ENCODE measurements at places on chromosomes 1 and 21. TPM values are rescaled to one million over a fixed set of nuclear protein-coding genes. Genes with fewer than 3 reads are reported as not detected.

PDIK1L gene
- 27.7 TPM for total RNA-seq

KLF17 gene
- not detected for total RNA-seq

PODN gene
- 48.7 TPM for total RNA-seq

PTGFR gene
- 13.8 TPM for total RNA-seq

ADAMTSL4 gene
- 15.9 TPM for total RNA-seq

LCE1F gene
- total RNA-seq = not detected

FCRL4 gene
- total RNA-seq = not detected

ZNF695 gene
- not detected for total RNA-seq

C1orf226 gene
- 24.4 TPM for total RNA-seq

Data from uterus (tissue), 4 donors.